ENCODE measurements at places on chromosomes 4 and X.

GRCh38 chrX:77174680-77175519 lies 272.3 kb upstream of the FGF16 start:
- DNase-seq, result no peak

GRCh38 chrX:2614911-2615310 lies 76.2 kb upstream of the CD99 start:
- DNase-seq, result no peak

GRCh38 chr4:74840936-74841509 lies 46.7 kb upstream of the BTC start:
- no peak for DNase-seq

- DNase-seq, result no peak
Observed at GRCh38 chrX:123990169-123990568, 28.7 kb downstream of the STAG2 start.

Measured in stimulated activated CD8-positive, alpha-beta memory T cell treated with anti-CD3 and anti-CD28 coated beads, Interleukin-15, amount 100 ng/mL, for 4 hours (primary cell).